Parietal lobe (tissue), 2 donors: ENCODE measurements at places on chromosomes 2 and 18. TPM values are rescaled to one million over a fixed set of nuclear protein-coding genes. Genes with fewer than 3 reads are reported as not detected.

Gene KCNG2
- 0.31 TPM for total RNA-seq

Gene TMEM200C
- 12.8 TPM for total RNA-seq

Gene TLX2
- not detected for total RNA-seq

Gene FER1L5
- total RNA-seq = 1.6 TPM

Gene LYPD6B
- total RNA-seq = 13.8 TPM

Gene TEKT4
- not detected for total RNA-seq

Gene TMEM18
- 22.2 TPM for total RNA-seq

Gene MZT2A
- 47.0 TPM for total RNA-seq

Gene DSC3
- 0.31 TPM for total RNA-seq

Gene CCDC68
- total RNA-seq = 1.6 TPM

Gene SYT4
- 372 TPM for total RNA-seq

Gene ASB1
- total RNA-seq = 24.1 TPM

Gene NAT8
- total RNA-seq = not detected

Gene SNTG2
- 8.5 TPM for total RNA-seq

Gene FIGN
- total RNA-seq = 4.4 TPM

Gene HOXD12
- total RNA-seq = not detected

Gene KCNF1
- total RNA-seq = 21.6 TPM

Gene PPP1R7
- 35.1 TPM for total RNA-seq

Gene RBMS1
- total RNA-seq = 13.8 TPM

Gene RNF144A
- 62.0 TPM for total RNA-seq

Gene CNNM3
- total RNA-seq = 25.7 TPM
